ENCODE measurements at places on chromosomes 4 and X. TPM values are rescaled to one million over a fixed set of nuclear protein-coding genes. Genes with fewer than 3 reads are reported as not detected.

DNA sequence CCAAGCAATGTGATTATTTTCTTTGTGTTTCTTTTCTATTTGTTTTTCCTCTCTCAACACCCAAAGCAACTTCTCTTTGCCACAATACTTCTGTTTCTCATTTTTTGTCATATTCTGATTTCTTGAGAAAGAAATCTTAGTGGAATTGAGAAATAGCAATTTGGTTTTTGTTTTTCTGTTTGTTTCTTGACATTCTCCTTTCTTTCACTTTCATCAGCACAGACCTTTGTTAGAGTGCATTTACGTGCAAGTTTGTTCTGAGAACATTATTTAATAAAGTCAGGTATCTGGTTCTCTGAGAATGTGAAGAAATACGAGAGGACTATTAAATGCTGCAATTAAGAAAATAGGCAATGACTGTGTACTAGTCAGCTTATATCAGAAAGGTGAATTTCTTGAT is 608.1 kb upstream of the AADAT start:
- H3K4me3 ChIP-seq = no peak overlapping the region
- H3K27me3 ChIP-seq = no peaks in the 10 kb centered on the region
- no peak overlapping the region for H3K27ac ChIP-seq
- H3K36me3 ChIP-seq = no peaks in the 10 kb centered on the region
- DNase-seq = no peak

DNA sequence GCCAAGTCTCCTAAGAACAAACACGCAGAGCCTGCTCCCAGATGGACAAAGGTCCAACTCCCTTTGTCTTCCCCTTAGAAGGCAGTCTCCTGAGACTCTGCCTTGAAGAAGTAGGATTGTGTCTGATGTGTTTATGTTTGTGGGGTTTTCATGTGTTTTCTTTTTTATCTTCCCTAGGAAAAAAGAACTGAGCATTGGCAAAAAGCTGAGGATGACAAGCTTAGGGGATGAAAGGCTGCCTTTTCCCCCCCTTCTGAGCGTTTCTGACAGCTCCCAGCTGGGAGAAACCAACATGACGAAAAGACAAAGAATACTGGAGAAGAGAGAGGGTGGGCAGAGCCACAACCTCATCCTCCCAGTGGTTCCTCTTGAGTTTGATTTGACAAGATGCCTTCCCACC is 181.1 kb downstream of the EVC2 start:
- H3K27me3 ChIP-seq = no peaks in the 10 kb centered on the region
- no peaks in the 10 kb centered on the region for H3K4me1 ChIP-seq
- DNase-seq = peak; percentile 77
- H3K4me3 ChIP-seq = no peak overlapping the region
- no peak overlapping the region for H3K27ac ChIP-seq

DNA sequence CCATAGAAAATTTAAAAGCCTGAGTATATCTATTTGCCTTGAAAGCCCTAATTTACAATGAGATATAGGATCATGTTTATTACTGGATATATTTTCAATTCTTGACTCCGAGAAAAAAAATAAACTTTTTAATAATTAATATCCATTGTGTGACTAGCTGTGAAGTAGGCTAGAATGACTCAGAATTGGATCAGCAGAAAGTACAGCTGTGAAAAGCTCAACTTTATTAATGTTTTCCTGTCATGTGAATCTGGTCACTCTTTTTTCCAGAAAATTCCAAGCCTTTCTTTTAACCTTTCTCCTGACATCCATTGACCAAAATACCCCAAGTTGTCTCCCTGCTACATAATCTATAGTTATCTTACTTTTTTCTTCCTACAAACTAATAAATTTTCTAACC is 171.8 kb upstream of the PACRGL start:
- no peaks in the 10 kb centered on the region for H3K4me1 ChIP-seq
- no peak for DNase-seq
- no peaks in the 10 kb centered on the region for H3K36me3 ChIP-seq
- H3K4me3 ChIP-seq = no peak overlapping the region

GRCh38 chr4:118113220-118113619 is 78.9 kb downstream of the NDST3 start:
- H3K4me3 ChIP-seq = no peak overlapping the region
- no peaks in the 10 kb centered on the region for H3K27me3 ChIP-seq
- no peak overlapping the region for H3K27ac ChIP-seq
- H3K36me3 ChIP-seq = no peaks in the 10 kb centered on the region
- DNase-seq = no peak

- H3K27me3 ChIP-seq = no peaks in the 10 kb centered on the region
- DNase-seq = no peak
- H3K4me1 ChIP-seq = peaks cover 4% of the 10 kb centered on the region
- no peak overlapping the region for H3K27ac ChIP-seq
- H3K4me3 ChIP-seq = no peak overlapping the region
These were observed 97.6 kb downstream of the CPE start for GRCh38 chr4:165476214-165477098.

GRCh38 chr4:13705521-13706041 is 78.1 kb upstream of the BOD1L1 start:
- no peak overlapping the region for H3K4me3 ChIP-seq
- DNase-seq = peak; percentile 3
- H3K36me3 ChIP-seq = no peaks in the 10 kb centered on the region
- H3K27me3 ChIP-seq = no peaks in the 10 kb centered on the region
- H3K27ac ChIP-seq = no peak overlapping the region

DNA sequence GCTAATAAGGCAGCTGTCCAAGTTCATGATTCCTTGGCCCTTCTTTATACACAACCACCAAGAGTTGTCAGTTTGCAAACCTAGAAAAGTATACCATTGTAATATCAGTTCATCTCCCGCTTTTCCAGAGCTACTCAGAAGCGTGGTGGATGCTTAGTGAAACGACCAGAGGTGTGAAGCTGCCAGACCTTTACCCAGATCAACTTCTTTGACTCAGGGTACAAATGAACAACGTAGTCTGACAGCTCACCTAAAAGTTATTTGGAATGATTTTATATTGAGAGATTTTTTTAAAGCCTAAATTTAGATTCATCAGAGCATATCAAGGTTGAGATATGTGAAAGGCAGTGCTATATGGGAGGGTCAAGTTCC is 169.7 kb downstream of the CBR4 start:
- no peak overlapping the region for H3K4me3 ChIP-seq
- H3K27me3 ChIP-seq = no peaks in the 10 kb centered on the region
- H3K4me1 ChIP-seq = no peaks in the 10 kb centered on the region

GRCh38 chr4:168451744-168452390 is 28.4 kb downstream of the DDX60L start:
- no peak for DNase-seq
- H3K27me3 ChIP-seq = no peaks in the 10 kb centered on the region
- H3K4me1 ChIP-seq = no peaks in the 10 kb centered on the region
- H3K4me3 ChIP-seq = no peak overlapping the region

DNA sequence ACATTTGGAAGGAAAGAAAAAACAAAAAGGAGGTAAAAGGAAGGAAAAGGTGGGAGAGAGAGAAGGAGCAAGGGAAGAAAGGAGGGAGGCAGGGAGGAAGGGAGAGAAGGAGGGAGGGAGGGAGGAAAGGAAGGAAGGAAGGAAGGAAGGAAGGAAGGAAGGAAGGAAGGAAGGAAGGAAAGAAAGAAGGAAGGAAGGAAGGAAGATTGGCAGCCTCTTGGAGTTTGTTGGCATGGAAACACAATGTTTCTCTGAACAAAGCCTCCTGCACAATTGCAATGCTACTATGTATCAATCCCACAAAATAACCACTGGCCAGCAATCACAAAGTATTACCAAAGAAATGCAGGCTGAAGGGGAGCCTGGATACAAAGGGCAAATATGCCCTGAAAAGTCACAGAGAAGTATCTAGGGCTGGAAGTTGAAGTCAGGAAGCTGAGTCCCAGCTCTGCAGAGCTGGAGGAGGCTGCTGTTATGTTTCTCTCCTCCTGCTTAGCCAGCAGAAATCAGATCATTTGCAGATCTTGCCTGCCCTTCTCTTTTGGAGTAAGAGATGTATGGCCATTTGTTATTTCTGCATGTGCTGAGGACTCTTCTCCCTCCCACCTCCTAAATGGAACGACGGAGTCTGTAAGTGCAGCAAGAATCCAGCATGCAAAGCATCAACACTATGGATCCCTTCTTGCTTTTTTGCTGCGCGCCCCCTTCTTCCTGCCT is 195.9 kb upstream of the LDB2 start:
- no peaks in the 10 kb centered on the region for H3K27me3 ChIP-seq
- H3K4me3 ChIP-seq = no peak overlapping the region
- no peak for DNase-seq
- no peaks in the 10 kb centered on the region for H3K4me1 ChIP-seq

MTTP gene
- 0.23 TPM for total RNA-seq

KCNE5 gene
- total RNA-seq = not detected

HHIP gene
- total RNA-seq = 50.1 TPM

ADGRL3 gene
- 8.0 TPM for total RNA-seq

PITX2 gene
- not detected for total RNA-seq

Measured in left lung (tissue), 14 donors.